Vagina (tissue), 2 donors: ENCODE measurements at places on chromosomes 2 and 18. TPM values are rescaled to one million over a fixed set of nuclear protein-coding genes. Genes with fewer than 3 reads are reported as not detected.

- DNase-seq, result no peak
- no peak overlapping the region for H3K4me3 ChIP-seq
- H3K27ac ChIP-seq, result peak overlapping the region; percentile 1
- peaks cover 10% of the 10 kb centered on the region for H3K36me3 ChIP-seq
- no peaks in the 10 kb centered on the region for H3K27me3 ChIP-seq
Observed at GRCh38 chr18:48623468-48624235, 84.8 kb downstream of the CTIF start.

POTEJ gene
- not detected for total RNA-seq

DNA sequence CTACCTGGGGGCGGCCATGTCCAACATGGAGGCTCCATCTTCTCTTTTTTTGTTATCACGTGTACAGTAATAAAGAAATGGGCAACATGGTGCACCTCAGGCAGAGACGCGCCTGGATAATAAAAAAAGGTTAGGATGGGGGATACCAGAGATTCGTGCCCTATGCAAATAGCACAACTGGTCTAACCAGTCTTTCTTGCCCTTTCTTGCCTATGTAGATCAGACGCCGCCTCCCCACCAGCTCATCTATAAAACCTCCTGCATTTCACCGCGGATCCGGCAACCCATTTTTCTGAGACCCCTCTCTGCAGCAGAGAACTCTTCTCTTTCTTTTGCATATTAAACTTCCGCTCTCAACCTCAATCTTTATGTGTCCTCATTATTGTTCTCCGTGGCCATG lies 68.7 kb downstream of the MYL12B start:
- no peaks in the 10 kb centered on the region for H3K36me3 ChIP-seq
- H3K4me1 ChIP-seq, result no peaks in the 10 kb centered on the region
- no peak overlapping the region for H3K27ac ChIP-seq
- H3K4me3 ChIP-seq, result no peak overlapping the region

DNA sequence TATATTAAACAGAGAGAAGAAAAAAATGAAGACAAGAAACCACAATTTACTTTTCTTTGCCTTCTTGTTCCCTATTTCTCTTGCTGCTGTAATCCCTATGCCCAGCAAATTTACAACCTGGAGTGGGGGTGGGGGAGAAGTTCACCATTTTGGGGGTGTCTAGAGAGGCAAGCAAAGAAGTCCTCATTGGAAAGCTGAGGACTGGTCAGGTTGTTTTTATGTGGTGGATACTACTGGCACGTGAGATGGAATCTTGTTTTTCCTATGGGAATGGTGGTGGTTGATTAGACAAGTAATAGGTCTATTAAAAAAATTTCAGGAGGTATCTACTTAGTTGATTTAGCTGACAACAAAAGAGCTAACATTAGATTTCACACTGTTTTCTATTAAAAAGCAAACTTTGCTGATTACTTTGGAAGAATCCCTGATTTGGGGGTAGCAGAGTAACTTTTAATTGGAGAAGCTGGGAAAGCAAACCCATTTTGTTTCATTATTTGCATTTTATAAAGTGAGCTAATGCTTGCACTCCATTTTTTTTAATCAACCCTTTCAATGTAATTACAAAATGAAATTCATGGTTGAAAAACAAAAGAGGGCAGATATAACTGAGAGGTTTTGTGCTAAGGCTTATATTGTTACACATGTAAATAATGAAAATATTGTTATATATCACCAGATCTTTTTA lies 6.0 kb downstream of the POU3F3 start:
- peaks cover 9% of the 10 kb centered on the region for H3K4me1 ChIP-seq
- H3K27ac ChIP-seq, result no peak overlapping the region
- no peak overlapping the region for H3K4me3 ChIP-seq
- peaks cover 5% of the 10 kb centered on the region for H3K27me3 ChIP-seq
- H3K36me3 ChIP-seq, result no peaks in the 10 kb centered on the region

MYOM1 gene
- 1.2 TPM for total RNA-seq

PCARE gene
- total RNA-seq, result not detected

GRCh38 chr2:29269095-29269764 lies 154.0 kb downstream of the CLIP4 start:
- no peak overlapping the region for H3K4me3 ChIP-seq
- no peak for DNase-seq
- no peaks in the 10 kb centered on the region for H3K4me1 ChIP-seq

- no peaks in the 10 kb centered on the region for H3K36me3 ChIP-seq
- peak overlapping the region; percentile 55 for H3K4me3 ChIP-seq
- DNase-seq, result no peak
- peak overlapping the region; percentile 42 for H3K27ac ChIP-seq
- H3K27me3 ChIP-seq, result no peaks in the 10 kb centered on the region
Observed at GRCh38 chr2:11133238-11133935, 21.9 kb upstream of the SLC66A3 start.

DNA sequence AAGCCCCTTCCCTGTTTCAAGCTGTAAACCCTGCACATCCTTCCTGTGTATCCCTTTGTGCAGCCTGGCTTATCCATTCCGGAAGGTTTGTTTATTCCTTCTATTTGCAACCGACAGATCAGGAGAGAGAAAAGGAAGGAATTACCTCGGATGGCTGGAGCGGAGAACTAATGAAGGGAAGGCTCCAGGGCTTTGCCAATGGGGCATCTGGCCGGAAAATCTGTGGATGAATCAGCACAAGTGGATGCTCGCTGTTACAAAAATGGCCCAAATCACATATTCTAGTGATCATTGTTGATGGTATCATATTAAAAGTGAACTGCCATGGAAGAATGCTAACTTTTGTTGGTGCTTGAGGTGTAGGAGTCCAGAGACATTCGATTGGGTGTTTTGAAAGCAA lies 97.1 kb downstream of the AQP4 start:
- no peak for DNase-seq
- H3K27ac ChIP-seq, result no peak overlapping the region
- no peak overlapping the region for H3K4me3 ChIP-seq
- H3K4me1 ChIP-seq, result no peaks in the 10 kb centered on the region
- H3K36me3 ChIP-seq, result no peaks in the 10 kb centered on the region
- H3K27me3 ChIP-seq, result no peaks in the 10 kb centered on the region

DNA sequence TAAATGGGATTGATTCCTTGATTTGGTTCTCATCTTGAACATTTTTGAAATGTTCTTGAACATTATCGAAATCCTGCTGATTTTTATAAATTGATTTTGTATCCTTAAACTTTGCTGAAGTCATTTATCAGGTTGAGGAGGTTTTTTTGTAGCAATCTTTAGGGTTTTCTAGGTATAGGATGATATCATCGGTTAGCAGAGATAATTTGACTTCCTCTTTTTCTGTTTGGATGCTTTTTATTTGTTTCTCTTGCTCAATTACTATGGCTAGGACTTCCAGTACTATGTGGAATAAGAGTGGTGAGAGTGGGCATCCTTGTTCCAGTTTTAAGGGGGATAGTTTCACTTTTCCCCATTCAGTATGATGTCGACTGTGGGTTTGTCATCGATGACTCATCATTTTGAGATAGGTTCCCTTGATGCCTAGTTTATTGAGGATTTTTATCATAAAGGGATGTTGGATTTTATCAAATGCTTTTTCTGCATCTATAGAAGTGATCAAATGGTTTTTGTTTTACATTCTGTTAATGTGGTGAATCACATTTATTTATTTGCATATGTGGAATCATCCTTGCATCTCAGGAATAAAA lies 201.5 kb upstream of the ZSWIM2 start:
- no peaks in the 10 kb centered on the region for H3K36me3 ChIP-seq
- no peaks in the 10 kb centered on the region for H3K27me3 ChIP-seq
- no peaks in the 10 kb centered on the region for H3K4me1 ChIP-seq

- no peak overlapping the region for H3K4me3 ChIP-seq
- no peak overlapping the region for H3K27ac ChIP-seq
- H3K4me1 ChIP-seq, result no peaks in the 10 kb centered on the region
- no peak for DNase-seq
- no peaks in the 10 kb centered on the region for H3K36me3 ChIP-seq
Observed at GRCh38 chr18:13658436-13659204, 67.7 kb downstream of the FAM210A start.

TUBA3E gene
- total RNA-seq, result not detected

DQX1 gene
- 9.6 TPM for total RNA-seq

DNA sequence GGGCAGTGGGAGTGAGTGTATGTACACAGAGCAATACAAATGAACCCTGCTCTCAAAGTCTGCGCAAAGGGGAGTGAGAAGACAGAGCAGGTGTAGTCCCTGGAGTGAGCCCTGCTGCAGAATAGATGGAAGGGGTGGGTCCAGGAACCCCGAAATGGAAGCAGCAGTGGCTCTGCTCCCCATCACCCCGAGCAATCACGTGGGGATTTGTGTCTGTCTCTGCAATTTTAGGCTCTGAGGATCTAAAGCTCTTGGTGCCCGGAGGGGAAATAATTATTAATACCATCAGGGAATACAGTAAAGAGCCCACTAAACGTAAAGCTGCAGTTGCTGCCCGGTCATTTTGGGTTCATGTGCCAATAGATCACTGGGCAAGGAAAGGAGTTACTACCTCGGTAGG lies 118.3 kb downstream of the LPIN1 start:
- H3K36me3 ChIP-seq, result no peaks in the 10 kb centered on the region
- H3K27me3 ChIP-seq, result no peaks in the 10 kb centered on the region
- DNase-seq, result peak; percentile 64
- H3K4me3 ChIP-seq, result no peak overlapping the region
- H3K4me1 ChIP-seq, result peaks cover 10% of the 10 kb centered on the region
- H3K27ac ChIP-seq, result no peak overlapping the region

SPOPL gene
- total RNA-seq, result 20.1 TPM

- H3K4me3 ChIP-seq, result no peak overlapping the region
- no peaks in the 10 kb centered on the region for H3K36me3 ChIP-seq
- H3K27ac ChIP-seq, result no peak overlapping the region
- no peaks in the 10 kb centered on the region for H3K27me3 ChIP-seq
- DNase-seq, result no peak
Observed at GRCh38 chr2:186910996-186911395, 62.0 kb upstream of the ZSWIM2 start.

- no peaks in the 10 kb centered on the region for H3K4me1 ChIP-seq
- H3K27ac ChIP-seq, result no peak overlapping the region
- no peak overlapping the region for H3K4me3 ChIP-seq
Observed at GRCh38 chr2:161843936-161844335, 219.7 kb downstream of the SLC4A10 start.

GRCh38 chr18:57087644-57088376 lies 59.1 kb upstream of the BOD1L2 start:
- no peaks in the 10 kb centered on the region for H3K4me1 ChIP-seq
- H3K27me3 ChIP-seq, result no peaks in the 10 kb centered on the region
- no peak overlapping the region for H3K4me3 ChIP-seq
- H3K36me3 ChIP-seq, result no peaks in the 10 kb centered on the region
- no peak for DNase-seq

DNA sequence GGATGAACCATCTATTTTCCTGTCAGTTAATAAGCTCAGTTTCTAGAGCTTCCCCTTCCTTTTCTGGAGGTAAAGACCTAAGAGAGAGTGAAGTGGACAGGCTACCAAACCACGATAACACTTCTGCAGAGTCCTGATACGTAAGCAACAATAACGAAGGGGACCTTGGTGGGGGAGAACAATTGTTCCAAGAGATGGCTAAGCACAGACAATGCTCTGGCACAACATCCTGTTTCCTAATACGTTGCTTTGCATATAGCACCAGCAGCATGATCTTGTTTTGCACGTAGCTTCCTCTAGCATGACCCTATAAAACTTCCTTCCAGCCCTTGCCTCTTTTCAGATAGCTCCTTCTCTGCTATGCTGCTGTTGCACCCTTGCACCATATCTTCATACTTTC lies 247.3 kb downstream of the RAD51AP2 start:
- DNase-seq, result no peak
- no peaks in the 10 kb centered on the region for H3K4me1 ChIP-seq
- H3K27ac ChIP-seq, result no peak overlapping the region
- no peak overlapping the region for H3K4me3 ChIP-seq
- no peaks in the 10 kb centered on the region for H3K27me3 ChIP-seq

- no peak for DNase-seq
- H3K4me1 ChIP-seq, result no peaks in the 10 kb centered on the region
- H3K27me3 ChIP-seq, result no peaks in the 10 kb centered on the region
Observed at GRCh38 chr2:59690849-59691248, 862.6 kb downstream of the BCL11A start.

DNA sequence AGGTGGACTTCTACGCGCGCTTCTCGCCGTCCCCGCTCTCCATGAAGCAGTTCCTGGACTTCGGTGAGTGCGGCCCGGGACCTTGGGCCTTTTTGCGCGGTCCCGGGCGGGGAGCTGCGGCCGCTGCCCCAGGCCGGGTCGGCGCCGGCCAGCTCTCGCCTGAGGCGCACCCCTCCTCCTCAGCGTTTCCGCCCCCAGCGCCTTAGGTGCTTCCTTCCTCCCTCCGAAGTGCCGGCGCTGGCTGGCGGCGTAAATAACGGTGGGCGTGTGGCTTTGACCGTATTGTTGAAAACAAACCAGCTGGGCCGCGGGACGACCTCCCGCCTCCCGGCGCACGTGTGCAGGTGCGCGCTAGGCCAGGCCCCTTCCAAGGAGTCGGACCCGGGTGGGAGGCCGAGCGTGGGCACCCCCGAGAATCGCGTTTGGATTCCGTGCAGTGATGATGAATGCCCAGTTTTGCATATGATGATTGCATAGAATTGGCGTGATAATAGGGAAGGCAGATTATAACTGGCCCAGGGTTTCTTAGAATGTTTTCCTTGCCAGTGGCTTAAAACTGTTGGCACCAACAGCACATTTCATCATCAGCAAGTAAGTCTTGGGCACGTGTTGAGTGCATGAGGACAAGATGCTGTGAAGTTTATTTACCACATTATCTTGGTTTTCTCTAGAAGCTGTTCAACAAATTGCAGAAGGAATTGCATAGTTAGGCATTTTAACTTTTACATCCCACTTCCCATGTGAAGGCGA lies 569 bp downstream of the PDK1 start:
- no peaks in the 10 kb centered on the region for H3K36me3 ChIP-seq
- H3K27me3 ChIP-seq, result no peaks in the 10 kb centered on the region
- DNase-seq, result no peak

DNA sequence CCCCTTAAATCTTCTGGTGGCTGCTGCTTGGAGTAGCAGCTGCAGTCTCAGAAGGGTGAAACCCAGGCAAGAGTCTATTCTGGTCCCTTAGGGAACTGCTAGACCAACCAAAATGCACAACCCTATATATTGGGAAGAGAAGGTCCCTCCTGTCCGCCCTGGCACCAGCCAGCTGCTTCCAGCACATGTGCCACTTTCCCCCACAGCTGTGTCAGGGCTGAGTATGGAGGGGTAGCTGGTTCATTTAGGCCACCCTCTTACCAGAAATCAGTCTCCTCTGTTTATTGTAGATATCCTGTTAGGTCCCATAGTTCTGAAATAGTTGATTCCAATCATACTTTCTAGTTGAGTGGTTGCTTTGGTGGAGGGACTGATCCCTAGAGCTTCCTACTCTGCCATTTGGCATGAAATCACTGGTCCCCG lies 68.9 kb downstream of the BIRC6 start:
- no peak for DNase-seq
- H3K27me3 ChIP-seq, result no peaks in the 10 kb centered on the region
- H3K36me3 ChIP-seq, result no peaks in the 10 kb centered on the region
- no peak overlapping the region for H3K4me3 ChIP-seq
- H3K27ac ChIP-seq, result no peak overlapping the region
- peaks cover 45% of the 10 kb centered on the region for H3K4me1 ChIP-seq

C2orf92 gene
- 11.0 TPM for total RNA-seq

DNA sequence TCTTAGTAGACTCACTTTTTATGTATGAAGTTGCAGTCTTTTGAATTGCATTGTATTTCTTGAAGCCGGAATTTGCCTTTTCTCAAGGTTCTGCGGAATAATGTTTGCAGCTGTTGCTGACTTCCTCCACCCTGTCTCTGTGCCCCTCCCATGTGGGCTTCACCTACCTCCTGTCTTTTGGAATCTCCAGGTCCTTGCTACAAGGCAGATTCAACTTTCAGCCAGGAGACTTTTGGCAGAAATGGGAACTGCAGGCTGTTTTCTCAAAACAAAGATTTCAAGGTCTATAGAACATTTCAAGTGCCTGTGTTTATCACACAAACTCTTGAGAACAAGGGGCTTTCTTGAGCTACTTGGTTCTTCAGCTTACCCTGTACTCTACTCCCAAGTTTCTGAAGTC lies 25.6 kb downstream of the ZNF236 start:
- DNase-seq, result no peak
- no peaks in the 10 kb centered on the region for H3K4me1 ChIP-seq
- no peak overlapping the region for H3K4me3 ChIP-seq
- H3K27ac ChIP-seq, result no peak overlapping the region
